ENCODE measurements at places on chromosomes 6 and 20.

DNA sequence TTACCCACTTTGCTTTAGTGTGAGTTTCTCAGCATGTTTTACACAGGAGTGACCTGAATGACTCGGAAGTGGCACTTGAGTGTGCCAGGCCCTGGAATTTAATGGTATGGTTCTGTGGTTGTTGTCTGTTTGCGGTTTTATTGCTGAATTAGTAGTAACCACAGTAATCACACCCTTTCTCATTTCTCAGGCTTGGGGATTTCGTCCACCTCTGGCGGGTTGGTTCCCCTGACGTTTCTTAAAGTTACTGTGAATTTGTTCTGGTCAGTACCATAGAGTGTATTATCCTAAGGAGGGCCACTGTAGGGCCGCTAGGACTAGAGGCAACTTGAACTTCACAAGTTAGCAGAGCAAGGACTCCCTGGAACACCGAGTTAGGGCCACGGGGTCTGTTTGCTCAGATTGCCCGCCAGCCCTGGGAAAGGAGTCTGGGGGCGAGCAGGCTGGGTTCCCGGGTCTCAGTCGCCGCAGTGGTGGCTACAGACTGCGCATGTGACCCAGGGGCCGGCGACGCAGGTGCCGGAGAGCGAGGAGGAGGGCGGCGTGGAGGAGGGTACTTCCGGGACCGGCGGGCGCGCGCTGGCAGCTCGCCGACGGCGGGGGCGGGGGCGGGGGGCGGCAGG, 546 bp upstream of the KLHL32 start:
- DNase-seq: no peak

GRCh38 chr20:49768204-49769047, 44.2 kb upstream of the SLC9A8 start:
- no peak for DNase-seq

DNA sequence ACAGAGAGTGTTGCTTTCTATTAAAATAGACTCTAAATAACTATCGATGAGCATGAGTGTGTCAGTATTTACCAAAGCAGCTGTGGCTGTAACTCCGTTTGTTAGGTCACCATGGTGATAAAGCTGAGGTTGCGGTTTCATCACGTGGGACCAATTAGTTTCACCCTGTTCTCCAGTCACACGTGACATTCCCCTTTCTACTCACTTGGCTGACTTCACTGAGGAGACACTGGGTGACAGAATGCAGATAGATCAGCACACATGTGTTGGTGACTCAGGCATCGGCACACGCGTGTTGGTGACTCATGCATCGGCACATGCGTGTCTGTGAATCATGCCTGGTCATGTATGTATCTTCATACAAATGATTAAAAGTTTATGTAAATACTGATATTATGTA, 285.4 kb downstream of the THBS2 start:
- no peak for DNase-seq

- DNase-seq: no peak
Observed at GRCh38 chr6:126625019-126625418, 285.1 kb downstream of the CENPW start.

- DNase-seq: no peak
Observed at GRCh38 chr20:23027721-23028120, 7.4 kb upstream of the SSTR4 start.

DNA sequence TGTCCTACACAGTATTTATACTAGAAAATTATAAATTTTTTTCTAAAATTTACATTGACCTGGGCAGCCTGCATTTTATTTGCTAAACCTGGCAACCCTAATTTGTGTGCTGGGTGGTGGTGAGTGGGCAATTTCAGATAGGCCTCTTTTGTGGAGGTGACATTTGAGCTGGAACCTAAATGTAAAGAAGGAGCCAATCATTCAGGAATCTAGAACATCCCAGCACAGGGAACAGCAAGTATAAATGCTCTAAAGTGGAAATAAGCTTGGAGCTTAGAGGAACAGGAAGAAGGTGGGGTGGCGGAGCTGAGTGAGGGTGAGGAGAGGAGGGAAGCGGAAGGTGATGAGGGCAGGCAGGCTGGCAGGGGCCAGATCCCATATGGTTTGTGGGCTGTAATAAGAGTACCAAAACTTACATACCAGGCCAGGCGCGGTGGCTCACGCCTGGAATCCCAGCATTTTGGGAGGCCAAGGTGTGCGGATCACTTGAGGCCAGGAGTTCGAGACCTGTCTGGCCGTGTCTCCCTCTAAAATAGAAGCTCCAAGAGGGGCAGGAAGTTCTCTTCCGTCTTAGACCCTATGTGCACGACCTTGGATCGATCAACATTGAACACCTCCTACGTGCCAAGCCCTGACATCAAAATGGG, 549 bp upstream of the CSE1L start:
- DNase-seq: no peak

GRCh38 chr6:78693835-78694234, 173.5 kb upstream of the IRAK1BP1 start:
- no peak for DNase-seq

DNA sequence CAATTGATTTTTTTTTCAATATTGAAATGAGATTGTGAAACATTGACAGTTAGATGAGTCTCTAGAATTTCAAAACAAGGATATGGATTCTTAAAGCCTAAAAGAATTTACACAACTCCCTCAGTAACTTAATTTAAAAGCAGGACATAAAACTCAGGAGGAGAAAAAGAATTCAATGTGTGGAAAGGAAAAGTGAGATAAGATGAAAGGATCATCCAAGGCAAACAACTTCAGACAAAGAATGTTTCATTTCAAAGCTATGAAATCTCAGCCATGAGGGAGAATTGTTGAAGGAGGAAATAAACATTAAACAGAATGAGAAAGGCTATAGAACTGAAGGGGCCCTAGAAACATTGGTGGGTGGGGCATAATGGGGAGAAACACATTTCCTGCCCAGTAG, 191.7 kb upstream of the NOX3 start:
- no peak for DNase-seq

GRCh38 chr6:43052842-43053544, 658 bp downstream of the CUL7 start:
- no peak for DNase-seq

DNA sequence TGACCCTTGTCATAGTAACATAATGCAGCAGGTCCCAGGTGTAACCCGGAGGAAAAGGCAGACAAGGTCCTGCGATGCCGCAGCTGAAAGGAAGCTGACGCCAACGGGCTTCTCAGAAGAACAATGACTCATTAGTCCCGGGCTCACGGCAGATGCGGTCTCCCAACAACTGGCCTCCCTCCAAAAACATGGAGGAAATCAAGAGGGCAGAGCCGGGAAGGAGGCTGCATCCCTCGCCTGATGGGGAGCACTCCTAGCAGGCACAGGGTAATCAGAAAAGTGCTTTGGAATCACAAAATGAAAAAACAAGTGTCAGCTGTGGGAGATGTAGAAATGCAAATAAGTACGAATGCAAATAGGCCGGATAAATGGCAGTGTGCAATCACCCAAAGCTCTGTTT, 165.2 kb upstream of the AGPAT4 start:
- peak; percentile 81 for DNase-seq

DNA sequence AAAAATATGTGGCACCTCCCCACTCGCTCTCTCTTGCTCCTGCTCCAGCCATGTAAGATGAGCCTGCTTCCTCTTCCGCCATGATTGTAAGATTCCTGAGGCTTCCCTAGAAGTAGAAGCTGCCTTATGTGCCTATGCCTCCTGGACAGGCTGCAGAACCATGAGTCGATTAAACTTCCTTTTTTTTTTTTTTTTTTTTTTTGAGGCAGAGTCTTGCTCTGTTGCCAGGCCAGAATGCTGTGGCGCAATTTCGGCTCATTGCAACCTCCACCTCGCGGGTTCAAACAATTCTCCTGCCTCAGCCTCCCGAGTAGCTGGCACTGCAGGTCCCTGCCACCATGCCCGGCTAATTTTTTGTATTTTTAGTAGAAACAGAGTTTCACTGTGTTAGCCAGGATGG, 112.5 kb downstream of the FAM217A start:
- no peak for DNase-seq

- DNase-seq: no peak
Observed at GRCh38 chr20:33081411-33082154, 2.1 kb downstream of the BPIFB4 start.

DNA sequence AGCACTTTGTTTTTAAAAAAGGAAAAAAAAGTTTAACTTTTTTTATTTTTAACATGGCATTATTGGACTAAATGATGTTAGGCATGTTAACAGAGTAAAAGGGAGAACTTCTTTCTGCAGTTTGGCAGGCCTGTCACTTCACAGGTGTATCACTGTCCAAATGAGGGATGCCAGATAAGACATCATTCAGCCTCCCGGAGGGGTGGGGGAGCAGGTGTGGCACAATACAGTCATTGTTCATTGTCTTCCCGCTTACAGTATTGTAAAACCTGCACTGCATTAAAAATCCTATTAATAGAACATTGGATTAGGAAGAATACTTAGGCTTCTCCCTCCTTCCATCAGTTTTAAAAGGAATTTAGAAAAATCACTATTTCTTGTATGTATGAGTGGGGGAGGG, 80.7 kb downstream of the CARMIL1 start:
- no peak for DNase-seq

- no peak for DNase-seq
Observed at GRCh38 chr6:16694781-16695578, 66.3 kb downstream of the ATXN1 start.

GRCh38 chr20:301886-302848, 4.8 kb downstream of the ZCCHC3 start:
- no peak for DNase-seq

- no peak for DNase-seq
Observed at GRCh38 chr20:1338801-1339200, 9.9 kb upstream of the SDCBP2 start.

DNA sequence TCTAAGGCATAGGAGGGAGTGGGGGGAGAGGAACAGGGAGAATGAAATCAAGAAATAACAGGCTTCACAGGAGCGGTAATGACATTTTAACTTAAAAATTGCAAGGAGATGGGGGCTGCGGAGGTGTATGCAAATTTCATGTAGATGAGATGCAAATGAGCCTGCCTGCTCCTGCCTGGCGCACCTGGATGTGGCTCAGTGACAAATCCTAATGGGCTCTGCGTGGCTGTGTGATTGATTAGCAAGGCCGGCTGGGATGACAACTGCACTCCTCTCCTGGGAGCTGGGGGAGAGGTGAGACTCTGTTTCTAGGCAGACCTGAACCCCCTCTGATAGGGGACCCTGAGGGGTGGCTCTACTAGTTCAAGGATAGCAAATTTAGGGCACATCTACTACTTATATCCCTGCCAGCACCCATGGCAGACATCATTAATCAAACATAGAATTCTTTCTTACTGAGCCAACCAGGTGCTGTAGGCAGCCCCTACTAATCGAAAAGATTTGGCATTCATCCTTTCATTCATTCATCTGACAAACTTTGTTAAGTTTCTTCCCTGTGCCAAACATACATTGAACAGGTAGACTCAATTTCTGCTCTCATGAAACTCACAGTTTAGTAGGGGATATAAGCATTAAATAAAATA, 38.4 kb upstream of the TGM2 start:
- no peak for DNase-seq

- no peak for DNase-seq
Observed at GRCh38 chr6:116206231-116206903, 47.5 kb downstream of the TSPYL4 start.

DNA sequence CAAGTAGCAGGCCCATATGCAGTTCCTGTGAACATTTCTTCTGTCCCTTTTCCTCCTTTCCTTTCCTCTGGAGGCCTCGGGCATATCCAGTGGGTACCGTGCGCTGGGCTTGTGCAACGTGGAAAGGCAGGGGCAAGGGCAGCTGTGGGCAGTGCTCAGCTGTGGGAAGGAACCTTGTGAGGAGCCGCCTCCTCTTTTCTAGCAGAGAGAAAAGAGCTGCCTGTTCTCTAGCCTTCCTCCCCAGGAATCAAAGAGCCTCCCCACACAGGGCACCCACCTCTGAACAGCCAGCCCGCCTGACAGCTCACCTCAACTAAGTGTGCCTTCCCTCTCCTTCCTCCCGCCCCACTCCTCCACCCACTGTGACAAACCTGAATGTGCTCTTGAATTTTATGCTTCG, 143.3 kb upstream of the HDDC2 start:
- no peak for DNase-seq

DNA sequence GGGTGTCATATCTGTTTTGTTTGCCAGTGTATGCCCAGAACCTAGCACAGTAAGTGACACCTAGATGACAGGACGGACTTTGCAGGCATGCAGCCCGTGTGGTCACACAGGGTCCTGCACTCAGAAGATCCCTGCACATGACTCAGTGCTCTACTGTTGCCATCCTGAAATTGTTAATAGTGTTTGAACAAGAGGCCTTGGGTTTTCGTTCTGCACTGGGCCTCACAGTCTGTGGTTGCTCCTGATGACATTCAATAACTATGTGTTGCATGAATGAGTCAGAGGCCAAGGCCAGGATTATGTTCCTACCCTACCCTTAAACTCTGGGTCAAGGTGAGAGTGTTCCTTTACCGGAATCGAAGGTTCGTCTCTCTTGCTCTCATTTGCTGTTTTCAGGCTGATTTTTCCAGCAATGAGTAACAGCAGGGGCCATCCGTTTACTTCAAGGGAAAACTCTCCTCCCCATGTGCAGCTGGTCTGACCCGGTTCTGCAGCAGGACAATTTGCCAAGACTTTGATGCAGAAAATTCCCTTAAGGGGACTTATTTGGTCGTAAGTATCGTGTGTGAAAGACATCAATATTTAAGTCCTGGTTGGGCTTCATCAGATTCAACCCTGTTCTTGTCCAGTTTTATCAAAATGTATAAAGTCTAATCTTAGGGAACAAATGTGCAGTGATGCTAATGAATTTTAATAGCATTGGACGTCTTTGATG, 13.0 kb upstream of the PFDN4 start:
- DNase-seq: no peak

- DNase-seq: no peak
Observed at GRCh38 chr6:123393331-123393730, 243.4 kb downstream of the TRDN start.

GRCh38 chr20:61806314-61806713, 259.4 kb downstream of the TAF4 start:
- no peak for DNase-seq

DNA sequence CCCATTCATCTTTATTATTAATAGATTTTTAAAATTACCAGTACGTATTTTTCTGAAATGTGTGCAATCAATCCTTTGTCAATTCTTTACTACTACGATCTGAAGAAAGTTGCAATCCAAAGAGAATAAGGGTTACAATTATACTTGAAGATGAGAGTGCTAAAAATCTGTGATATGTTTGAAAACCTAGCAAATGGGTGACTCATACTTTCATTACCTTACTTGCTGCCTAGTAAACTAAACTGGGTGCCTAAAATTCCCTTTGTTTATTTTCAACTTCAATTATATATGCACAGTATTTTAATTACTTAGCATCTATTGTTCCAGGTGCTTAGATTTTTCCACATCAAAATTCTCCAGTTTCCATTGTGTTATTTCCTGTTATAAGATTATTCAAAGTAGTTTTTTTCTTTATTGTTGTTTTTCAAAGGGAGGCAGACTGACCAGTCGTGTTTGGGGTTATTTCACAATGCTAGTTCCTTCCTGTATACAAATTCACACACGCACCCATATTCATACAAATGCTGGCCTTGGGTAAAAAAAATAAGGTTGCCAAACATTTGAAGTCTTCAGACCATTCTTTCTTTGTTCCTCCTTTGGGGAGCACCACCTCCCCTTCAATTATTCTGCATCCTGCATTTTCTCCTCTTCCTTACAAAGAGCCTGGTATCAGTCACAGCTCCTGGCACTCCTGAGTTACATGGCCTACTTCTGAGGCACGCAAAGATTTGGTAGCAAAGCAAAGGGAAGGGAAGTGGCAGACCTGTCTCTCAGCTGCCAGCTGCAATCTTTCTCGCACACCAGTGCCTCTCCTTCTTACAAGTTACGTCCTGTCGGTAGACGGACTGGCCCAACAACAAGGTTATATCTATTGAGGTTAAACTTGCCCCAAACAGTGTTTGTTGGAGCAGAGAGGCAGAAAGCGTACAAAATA, 16.2 kb upstream of the FAM135A start:
- no peak for DNase-seq

All from occipital lobe (tissue), 3 donors.